ENCODE measurements at places on chromosomes 5 and 9.
A peak's percentile ranks its signal among the peaks of the same experiment; 100 is the strongest.

GRCh38 chr9:131053896-131054295, 42.4 kb upstream of the AIF1L start:
- no peak for DNase-seq

DNA sequence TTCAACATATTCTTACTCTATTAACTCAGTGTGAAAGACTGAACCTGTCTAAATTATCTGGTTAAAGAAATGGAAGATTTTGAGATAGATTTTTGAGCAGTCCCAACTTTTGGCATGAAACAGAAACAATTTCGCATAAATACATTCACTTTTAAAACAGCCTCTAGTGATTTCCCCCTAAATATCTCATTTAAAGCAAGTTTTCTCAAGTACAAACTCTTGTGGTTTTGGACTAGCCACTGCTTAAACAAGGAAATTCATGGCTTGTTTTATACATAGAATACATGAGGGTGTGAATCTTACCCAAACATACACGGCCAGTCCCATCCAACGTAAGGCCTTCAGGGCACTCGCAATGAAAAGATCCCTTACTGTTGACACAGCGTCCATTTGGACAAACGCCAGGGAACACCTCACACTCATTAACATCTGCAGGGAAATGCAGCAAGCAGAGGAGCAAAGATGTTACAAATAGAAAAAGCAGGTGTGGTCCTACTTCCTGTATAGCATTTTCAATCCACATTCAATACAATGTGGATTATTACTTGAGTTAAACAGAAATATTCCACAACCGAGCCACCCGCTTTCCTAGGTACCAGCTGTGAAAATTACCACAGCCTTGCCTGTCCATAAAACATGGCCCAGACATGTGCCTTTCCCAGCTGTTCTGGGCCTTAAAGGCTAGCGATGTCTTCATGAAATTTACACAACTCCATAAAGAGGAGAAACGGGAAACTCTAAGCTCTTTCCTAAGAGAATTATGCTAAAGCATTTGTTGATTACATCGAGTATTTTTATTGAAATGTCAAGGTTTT, 188.8 kb downstream of the FBN2 start:
- DNase-seq: no peak

DNA sequence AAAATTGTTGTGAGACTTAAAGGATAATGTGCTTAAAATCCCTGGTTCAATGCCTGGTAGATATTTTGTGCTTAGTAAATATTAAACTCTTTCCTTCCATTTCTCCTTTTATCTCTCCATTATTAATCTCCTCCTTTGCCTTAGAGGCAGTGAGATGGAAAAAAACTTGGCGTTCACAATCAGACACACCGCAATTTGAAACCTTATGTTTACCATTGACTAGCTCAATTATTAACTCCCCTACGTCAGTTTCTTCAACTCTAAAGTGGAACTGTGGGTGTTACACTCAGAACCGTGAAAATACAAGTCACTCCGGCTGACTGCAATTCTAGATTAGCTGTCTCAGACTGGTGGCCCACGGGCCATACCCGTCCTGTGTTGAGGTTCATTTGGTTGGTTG, 327.2 kb downstream of the DEPDC1B start:
- peak; percentile 6 for DNase-seq

DNA sequence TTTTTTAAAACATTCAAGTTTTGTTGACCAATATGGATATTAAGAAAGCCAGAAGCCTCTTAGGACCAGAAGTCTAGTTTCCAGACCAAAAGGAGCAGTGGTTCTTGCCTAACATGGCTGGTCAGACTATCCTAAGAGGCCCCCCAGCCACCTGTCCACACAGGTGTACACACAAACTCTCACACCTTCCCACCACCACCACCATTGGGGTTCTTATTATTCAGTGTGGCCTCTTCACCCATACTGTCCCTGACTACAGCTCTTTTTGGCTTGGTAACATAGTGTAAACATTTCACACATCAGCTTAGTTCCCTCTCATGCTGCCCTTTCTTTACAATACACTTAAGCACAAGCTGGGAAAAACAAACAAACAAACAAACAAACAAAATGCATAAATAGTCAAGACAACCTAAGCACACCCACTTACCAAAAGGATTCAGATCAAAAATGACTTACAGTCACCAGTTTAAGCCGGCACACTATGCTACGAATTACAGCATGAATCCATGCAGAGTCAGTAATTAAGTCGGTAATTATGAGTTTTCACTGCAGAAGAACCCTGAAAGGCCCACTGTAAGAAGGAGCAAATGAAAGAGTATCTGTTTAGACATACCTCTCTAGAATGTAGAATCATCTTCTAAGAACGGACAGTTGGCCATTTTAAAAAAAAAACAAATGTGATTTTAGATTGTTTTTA, 9.5 kb downstream of the LHFPL2 start:
- no peak for DNase-seq

GRCh38 chr5:150593593-150593992, 46.9 kb upstream of the SYNPO start:
- DNase-seq: no peak

- DNase-seq: no peak
Measured at GRCh38 chr9:89097219-89097618, 81.4 kb downstream of the SHC3 start.

GRCh38 chr9:120856700-120857099, 14.0 kb upstream of the PSMD5 start:
- DNase-seq: no peak

DNA sequence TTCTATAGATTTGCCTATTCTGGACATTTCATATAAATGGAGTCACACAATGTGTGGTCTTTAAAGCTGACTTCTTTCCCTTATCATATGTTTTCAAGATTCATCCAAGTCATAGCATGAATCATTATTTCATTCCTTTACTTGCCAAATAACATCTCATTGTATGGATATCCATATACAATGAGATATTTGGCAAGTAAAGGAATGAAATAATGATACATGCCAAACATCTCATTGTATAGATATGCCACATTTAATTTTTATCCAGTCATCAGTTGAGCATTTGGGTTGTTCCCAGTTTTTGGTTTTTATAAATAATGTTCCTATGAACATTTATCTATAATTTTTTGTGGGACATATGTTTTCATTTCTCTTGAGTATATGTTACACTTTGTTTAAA, 20.5 kb upstream of the OR2K2 start:
- no peak for DNase-seq

DNA sequence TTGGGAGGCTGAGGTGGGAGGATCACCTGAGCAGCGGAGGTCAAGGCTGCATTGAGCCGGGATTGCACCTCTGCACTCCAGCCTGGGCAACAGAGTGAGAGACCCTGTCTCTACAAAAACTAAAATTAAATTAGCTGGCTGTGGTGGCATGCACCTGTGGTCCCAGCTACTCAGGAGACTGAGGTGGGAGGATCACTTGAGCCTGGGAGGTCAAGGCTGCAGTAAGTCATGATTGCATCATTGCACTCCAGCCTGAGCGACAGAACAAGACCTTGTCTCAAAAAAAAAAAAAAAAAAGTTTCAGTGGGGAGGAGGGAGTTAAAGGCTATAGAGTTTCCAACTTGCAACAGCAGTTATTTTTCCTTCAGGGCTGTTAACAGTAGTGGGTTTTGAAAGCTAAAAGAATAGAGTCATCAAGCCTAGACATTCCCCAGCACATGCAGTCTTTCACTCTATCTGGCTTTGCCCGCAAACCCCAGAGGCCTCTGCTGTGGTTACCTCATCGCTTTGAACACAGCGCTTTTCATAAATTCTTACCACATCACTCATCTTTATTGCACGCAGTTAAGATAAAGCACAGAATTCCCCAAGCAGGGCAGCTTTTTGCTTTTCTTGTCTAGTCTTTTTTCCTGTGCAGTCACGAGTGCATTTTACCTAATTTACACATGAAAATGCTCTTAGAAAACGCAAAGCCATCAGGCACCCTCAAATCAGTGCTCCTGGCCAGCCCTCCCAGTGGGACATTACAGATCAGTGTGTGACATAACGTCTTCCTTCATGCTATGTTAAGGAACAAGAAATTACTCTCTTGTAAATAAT, 8.7 kb upstream of the SLC2A8 start:
- DNase-seq: peak; percentile 73

- DNase-seq: no peak
Measured at GRCh38 chr9:36517131-36517530, 55.6 kb upstream of the MELK start.

GRCh38 chr5:3103262-3103811, 351.9 kb upstream of the IRX2 start:
- no peak for DNase-seq

- DNase-seq: peak; percentile 21
Measured at GRCh38 chr5:115375893-115376292, 79.4 kb upstream of the CCDC112 start.

- DNase-seq: no peak
Measured at GRCh38 chr9:93959739-93960154, 4.6 kb upstream of the BARX1 start.

DNA sequence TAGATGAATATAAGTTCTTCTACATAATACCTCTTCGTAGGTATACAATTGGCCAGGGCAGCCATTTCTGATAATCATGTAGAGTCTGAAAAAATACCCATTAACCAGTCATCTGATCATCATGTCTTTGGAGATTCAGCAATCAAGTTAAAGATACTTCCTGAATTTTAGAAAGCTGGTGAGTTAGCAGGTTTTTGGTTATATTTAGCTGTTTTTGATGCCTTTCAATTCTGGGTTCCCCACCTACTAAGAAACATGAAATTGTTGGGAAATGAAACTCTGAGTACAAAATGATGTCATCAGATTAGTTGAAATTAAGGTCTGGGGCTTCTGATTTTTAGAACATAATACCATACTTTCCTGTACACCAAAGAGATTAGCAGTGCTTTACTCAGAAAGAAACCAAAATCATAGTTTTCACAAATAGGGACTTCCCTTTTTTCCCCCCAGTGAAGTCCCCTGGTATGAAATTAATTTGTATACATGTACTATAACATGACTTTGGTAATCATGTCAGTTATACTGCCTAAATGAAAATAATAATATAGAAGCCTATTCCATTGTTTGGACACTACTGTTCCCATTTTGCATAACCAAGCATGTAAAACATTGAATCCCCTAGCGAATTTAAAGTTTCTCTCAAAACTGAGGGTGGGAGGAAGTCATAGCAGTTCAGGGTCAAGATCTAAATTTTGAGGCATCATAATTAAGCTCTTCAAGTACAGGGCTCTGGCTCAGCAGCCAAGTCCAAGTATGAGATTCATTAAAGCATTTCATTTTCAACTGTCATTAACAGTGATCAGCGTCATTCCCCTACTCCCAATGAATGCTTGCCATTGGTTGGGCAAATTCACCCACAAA, 17.9 kb downstream of the PRLR start:
- no peak for DNase-seq

- DNase-seq: no peak
Measured at GRCh38 chr5:172223901-172224873, 30.2 kb downstream of the EFCAB9 start.

DNA sequence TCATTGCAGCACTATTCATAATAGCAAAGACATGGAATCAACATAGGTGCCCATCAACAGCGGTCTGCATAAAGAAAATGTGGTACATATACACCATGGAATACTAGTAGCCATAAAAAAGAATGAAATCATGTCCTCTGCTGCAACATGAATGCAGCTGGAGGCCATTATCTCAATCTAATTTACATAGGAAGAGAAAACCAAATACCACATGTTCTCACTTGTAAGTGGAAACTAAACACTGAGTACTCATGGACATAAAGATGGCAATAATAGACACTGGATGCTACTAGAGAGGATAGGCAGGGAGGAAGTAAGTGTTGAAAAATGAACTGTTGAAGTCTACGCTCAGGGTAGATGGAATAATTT, 203.9 kb upstream of the CDH9 start:
- DNase-seq: no peak

- DNase-seq: no peak
Measured at GRCh38 chr9:64773491-64773931, 511.5 kb downstream of the FOXD4L5 start.

DNA sequence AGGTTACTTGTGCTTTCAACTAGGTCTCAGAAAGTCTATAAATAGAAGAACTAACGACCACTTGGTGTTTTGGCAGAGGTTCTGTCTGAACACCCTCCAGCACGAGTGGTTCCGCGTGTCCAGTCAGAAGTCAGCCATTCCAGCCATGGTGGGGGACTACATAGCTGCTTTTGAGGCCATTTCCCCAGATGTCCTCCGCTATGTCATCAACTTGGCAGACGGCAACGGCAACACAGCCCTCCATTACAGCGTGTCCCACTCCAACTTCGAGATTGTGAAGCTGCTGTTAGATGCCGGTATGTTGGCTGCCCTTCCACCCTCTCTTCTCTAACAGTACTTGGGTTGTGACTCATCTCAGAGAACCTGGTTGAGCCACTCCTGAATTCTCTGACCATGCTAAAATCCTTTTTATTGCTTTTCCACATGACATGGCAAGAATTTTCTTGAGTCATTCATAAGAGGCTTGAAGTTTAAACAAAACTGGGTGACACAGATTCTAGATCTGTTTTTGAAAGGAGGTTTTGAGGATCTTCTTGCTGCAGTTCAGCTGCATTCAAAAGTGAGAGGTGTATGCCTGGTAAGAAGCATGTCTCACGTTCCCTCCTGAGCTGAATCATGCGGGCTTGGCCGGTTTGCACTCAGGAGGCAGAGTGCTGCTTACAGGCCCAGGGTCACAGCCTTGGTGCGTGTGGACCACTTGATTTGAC, 103.1 kb upstream of the DMRT1 start:
- DNase-seq: no peak

DNA sequence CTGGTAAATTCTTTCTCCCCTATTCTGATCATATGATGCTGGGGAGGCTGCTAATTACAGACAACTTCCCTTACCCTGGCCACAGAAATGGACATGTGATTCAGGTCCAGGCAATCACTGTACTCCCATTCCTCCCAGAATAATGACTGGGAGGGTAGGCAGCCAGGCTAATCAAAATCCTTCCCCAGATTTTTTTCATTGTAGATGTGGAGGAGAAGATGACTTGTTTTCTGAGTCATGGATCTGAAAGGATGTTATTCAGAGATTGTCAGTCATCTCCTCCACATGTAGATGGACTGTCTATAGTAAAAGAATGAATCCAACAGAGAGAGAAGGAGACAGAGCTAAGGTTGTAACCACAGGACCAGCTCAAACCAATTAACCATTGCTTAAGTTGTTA, 123.9 kb upstream of the PUM3 start:
- no peak for DNase-seq

DNA sequence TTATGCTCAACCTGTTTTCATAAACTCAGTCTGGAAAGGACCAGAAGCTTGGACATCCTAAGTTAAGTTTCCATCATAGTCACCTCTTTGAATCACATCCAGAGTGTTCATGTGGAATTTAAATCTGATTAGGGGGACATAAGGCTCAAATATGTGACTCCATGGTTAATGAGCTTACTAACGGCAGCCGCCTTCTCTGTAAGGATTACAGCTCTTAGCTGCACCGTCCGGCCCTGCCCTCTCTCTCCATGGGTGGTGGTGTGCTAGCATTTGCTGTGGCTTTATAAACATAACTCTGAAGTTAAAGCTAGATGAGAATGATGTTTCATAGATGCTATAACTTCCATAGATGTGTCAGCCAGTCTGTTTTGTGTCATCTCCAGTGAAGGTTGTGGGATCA, 156.5 kb downstream of the TRIO start:
- no peak for DNase-seq

- no peak for DNase-seq
Measured at GRCh38 chr9:116749772-116750171, 62.7 kb downstream of the TRIM32 start.

- DNase-seq: no peak
Measured at GRCh38 chr9:137965177-137965795, 87.7 kb downstream of the CACNA1B start.

All from HuH-7 (cell line).